ENCODE measurements at places on chromosomes 3 and 15.

DNA sequence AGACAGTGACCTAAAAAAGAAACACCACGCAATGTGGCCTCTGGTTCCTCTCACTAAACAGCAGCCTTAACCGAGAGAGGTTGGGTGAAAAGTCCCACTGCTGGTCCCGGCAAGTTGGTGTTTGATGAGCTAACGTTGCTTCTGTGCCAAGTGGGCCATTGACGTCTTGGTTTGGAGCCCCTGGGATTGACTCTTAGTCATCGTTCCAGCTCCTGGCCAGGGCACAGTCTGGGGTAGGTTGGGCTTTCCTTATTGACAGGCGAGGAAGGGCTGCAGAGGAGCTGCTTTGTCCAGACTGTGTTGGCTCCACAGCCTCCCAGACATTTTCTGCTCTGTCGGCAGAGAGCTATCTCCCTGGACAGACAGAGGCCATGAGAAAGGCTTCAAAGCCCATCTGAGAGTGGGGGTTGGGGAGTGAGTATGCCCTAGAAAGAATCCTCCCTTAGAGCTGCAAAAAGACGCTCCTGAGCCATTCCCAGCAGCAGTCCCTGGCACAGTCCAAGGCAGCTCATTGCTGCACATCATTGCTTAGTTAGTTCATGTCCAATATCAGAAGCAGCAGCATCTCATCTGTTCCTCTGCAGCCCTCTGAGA, 28.6 kb upstream of the C3orf80 start:
- no peak for DNase-seq

DNA sequence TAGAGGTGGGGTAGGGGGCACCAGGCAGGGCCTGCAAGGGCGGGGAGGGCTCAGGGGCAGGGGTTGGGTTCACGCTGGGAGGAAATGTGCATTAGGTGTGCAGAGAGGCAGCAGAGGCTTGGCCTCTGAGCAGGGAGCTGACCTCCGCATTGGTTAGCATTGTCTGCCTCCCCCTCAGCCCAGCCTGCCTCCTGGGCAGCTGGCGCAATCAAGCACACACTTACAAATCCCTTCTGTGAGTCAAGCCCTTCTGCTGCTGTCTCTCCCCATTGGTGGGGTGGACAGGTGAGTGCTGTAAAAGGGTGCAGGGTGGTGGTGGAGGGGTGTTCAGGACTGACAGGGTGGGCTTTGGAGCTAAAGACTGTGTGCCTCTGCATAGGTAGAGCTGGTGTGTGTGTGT, 9.3 kb downstream of the LOXL1 start:
- DNase-seq, result no peak

- no peak for DNase-seq
Observed at GRCh38 chr3:31039145-31039544, 144.7 kb upstream of the GADL1 start.

GRCh38 chr15:35485411-35485810, 60.6 kb downstream of the DPH6 start:
- no peak for DNase-seq

- no peak for DNase-seq
Observed at GRCh38 chr15:68317281-68318007, 39.9 kb downstream of the FEM1B start.

- no peak for DNase-seq
Observed at GRCh38 chr3:52174896-52175295, 20.7 kb upstream of the POC1A start.

DNA sequence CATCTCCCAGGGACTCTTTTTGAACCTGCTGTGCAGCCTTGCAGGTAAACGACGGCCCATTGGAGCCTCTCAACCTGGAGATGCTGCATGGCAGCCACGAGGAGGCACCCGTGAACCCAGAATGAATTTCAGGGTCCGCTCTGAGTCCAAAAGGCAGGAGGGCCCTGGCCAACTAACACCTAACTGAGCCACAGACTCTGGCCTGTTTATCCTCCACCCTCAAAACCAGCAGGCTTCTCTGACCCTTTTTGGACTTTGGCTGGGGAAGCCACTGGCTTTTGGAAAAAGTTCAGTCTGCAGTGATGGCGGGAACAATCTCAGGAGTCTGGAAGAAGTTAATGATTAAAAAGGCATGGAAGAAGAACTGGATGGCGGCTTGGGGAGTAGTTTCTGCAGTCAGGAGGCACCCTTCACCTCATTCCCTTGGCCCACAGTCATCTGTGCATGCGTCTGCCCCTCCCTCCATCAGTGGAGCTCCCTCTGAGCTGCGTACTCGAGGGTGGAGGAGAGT, 4.1 kb downstream of the PXYLP1 start:
- DNase-seq, result no peak

DNA sequence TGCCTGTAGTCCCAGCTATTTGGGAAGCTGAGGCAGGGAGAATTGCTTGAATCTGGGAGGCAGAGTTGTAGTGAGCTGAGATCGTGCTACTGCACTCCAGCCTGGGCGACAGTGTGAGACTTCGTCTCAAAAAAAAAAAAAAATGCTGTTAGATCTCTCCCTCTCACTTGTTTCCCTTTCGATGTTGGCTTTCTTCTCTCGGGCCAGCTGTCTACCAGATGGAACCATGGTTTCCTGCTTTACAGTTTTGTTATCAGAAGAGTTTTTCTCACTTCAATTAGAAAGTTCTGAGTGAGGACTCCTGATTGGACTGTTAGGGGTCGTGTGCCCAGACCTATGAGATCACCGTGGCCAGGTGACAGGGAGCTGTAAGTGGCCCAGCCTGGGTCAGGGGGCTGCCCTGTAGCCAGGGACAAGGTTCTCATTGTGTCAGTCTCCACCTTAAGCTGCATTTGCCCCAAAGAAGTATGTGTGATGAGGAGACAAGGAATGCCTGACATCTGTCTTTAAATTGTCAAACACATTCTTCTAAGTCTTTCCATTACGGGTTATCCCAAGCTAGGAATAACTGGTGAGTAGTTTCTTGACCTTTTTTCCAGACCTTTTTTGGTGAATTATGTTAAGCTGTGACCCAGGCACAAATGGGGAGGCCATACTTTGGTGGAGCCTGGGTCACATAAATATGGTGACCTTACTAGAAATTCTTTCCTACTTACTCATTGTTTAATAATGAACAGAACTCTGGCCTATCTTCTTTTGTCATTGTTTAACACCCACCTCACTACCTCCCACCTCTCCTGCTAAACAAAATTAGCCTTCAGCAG, 25.2 kb downstream of the SNAPC5 start:
- DNase-seq, result no peak

DNA sequence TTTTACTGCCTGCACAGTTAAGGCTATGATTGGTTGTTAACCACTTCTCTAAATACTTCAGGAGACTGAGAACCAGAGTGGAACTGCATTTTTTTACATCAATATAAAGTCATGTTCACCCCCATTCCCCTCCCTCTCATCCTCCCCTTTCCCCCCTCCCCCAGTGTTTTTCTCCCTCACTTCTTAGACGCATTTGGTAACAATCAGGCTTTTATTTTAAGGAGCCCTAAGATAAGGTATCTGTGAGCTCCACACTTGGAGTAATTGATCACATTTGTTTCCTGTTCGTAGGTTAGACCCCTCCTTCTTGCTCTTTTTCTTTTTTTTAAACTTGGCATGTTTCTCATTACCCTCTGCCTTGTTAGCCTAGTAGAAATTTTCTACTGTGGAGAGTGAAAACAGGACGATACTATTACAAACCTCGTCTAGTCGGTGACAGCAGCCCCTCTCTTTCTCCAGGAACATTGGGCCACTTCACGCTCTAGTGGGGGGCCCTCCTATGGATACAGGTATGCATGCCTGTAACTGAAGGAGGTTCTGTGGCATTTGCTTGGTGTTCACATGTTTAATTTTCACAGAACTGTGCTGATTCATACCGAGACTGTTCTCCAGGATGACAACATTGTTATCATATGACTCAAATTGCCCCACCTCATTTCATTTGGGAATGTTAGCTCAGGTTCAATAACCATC, 314.4 kb downstream of the MECOM start:
- no peak for DNase-seq

DNA sequence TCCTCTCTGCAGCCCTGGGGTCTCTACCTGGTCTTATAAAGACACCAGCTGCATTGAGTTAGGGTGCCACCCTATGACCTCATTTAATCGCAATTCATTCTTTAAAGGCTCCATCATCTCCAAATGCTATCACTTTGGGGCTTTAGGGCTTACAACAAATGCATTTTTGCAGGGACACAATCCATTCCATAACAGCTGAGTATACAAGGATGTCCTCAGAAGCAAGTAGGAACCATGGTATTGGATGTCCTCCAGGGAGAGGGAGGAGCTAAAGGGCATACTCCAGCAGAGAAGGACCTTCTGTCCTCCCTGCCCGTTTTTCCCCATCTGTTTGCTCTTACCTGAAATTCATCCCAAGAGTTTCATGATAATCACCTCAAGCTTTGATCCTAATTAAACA, 30.3 kb downstream of the UMPS start:
- DNase-seq, result no peak
